ENCODE measurements at places on chromosomes 6 and 20. TPM values are rescaled to one million over a fixed set of nuclear protein-coding genes. Genes with fewer than 3 reads are reported as not detected.

The TBXT gene
- not detected for polyA plus RNA-seq

- H3K4me3 ChIP-seq: no peak overlapping the region
- H3K27ac ChIP-seq: no peak overlapping the region
- H3K4me1 ChIP-seq: peaks cover 33% of the 10 kb centered on the region
Measured at GRCh38 chr6:73513496-73513854, 7.4 kb downstream of the EEF1A1 start.

DNA sequence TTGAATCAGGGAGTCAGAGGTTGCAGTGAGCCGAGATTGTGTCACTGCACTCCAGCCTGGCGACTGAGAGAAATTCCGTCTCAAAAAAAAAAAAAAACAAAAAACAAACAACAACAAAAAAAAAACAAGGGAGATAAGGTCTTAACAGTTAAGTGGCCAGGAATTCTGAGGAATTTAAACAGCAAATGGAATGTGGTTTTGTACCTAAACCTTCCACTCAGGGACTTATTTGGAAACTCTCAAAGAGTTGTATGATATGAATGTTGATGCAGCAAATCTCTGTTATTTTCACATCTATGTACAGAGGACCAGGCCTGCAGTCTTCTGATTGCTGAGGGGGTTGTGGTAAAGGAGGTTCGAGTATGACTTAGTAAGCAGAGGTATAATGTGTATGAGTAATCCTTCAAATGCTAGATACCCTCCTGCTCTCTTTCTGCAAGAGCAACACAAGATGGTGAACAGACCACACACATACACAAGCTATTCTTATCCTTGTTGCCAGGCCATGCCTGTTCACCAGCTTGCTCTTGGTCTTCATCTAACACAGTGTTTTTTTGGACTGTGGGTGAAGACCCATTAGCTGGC is 174.9 kb upstream of the SCGN start:
- H3K36me3 ChIP-seq: no peaks in the 10 kb centered on the region
- DNase-seq: no peak
- no peak overlapping the region for H3K4me3 ChIP-seq
- H3K27me3 ChIP-seq: no peaks in the 10 kb centered on the region
- H3K27ac ChIP-seq: no peak overlapping the region

GRCh38 chr20:6566821-6567220 is 200.7 kb upstream of the BMP2 start:
- H3K27me3 ChIP-seq: no peaks in the 10 kb centered on the region
- no peak overlapping the region for H3K4me3 ChIP-seq
- DNase-seq: no peak

GRCh38 chr6:13615792-13616120 is 621 bp downstream of the NOL7 start:
- H3K4me1 ChIP-seq: peaks cover 42% of the 10 kb centered on the region
- H3K27me3 ChIP-seq: no peaks in the 10 kb centered on the region
- peak overlapping the region; percentile 77 for H3K4me3 ChIP-seq
- DNase-seq: peak; percentile 53
- peaks cover 38% of the 10 kb centered on the region for H3K36me3 ChIP-seq
- H3K27ac ChIP-seq: peak overlapping the region; percentile 91

GRCh38 chr6:155185544-155185943 is 78.3 kb upstream of the CLDN20 start:
- no peak overlapping the region for H3K27ac ChIP-seq
- peaks cover 7% of the 10 kb centered on the region for H3K4me1 ChIP-seq
- no peak for DNase-seq
- H3K27me3 ChIP-seq: no peaks in the 10 kb centered on the region
- no peaks in the 10 kb centered on the region for H3K36me3 ChIP-seq

The BMP7 gene
- polyA plus RNA-seq: 5.1 TPM

The ZSCAN23 gene
- polyA plus RNA-seq: 0.93 TPM

The UNC93A gene
- not detected for polyA plus RNA-seq

GRCh38 chr20:1434571-1435336 is 31.9 kb downstream of the NSFL1C start:
- no peaks in the 10 kb centered on the region for H3K4me1 ChIP-seq
- H3K4me3 ChIP-seq: no peak overlapping the region
- H3K27ac ChIP-seq: no peak overlapping the region
- H3K36me3 ChIP-seq: no peaks in the 10 kb centered on the region

GRCh38 chr20:6838181-6838826 is 70.8 kb downstream of the BMP2 start:
- DNase-seq: no peak
- no peak overlapping the region for H3K27ac ChIP-seq
- H3K36me3 ChIP-seq: no peaks in the 10 kb centered on the region
- no peak overlapping the region for H3K4me3 ChIP-seq
- no peaks in the 10 kb centered on the region for H3K27me3 ChIP-seq

GRCh38 chr20:62487561-62488354 is 12.0 kb upstream of the GATA5 start:
- no peaks in the 10 kb centered on the region for H3K27me3 ChIP-seq
- peaks cover 24% of the 10 kb centered on the region for H3K4me1 ChIP-seq
- H3K27ac ChIP-seq: no peak overlapping the region
- no peaks in the 10 kb centered on the region for H3K36me3 ChIP-seq
- no peak overlapping the region for H3K4me3 ChIP-seq

The SLPI gene
- polyA plus RNA-seq: 1.5 TPM

DNA sequence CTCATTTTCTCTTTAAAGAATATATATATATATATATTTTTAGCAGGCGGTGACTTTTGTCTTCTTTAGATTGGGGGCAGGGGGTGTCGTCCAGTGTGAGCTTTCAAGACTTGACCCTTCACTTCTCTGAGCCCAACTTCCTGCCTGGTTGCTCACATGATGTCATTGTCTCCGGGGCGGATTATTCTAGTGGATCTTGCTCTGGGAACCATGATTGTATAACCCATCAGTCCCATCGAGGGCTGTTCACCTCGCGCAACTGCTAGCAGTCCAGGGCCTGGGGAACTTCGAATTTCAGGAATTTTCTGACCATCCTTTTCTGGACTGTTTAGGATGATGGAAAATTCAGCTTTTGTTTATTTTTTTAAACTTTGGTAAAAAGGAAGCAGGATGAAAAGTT is 1.0 kb downstream of the IGF2R start:
- no peaks in the 10 kb centered on the region for H3K36me3 ChIP-seq
- peak overlapping the region; percentile 95 for H3K4me3 ChIP-seq
- H3K27me3 ChIP-seq: no peaks in the 10 kb centered on the region
- no peak for DNase-seq
- peaks cover 7% of the 10 kb centered on the region for H3K4me1 ChIP-seq
- H3K27ac ChIP-seq: peak overlapping the region; percentile 92

The PRSS16 gene
- not detected for polyA plus RNA-seq

DNA sequence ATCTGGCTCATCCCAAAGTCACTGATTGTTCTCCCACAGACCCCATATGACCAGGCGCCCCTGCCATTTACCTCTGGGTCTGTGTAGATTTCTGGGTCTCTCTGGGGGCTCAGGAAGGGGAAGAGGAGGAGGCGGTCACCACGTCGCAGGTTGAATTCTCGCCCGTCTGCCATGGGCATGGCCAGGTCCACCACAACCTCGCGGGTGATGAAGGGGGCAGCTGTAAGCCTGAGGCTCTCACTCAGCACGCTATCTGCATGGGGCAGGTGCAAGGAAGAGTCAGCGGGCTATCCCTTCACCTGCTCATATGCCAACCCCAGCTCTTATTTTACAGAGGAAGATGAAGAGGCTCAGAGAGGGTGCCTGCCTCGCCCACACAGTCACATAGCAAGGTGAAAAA is 30.5 kb upstream of the KCNB1 start:
- peaks cover 22% of the 10 kb centered on the region for H3K36me3 ChIP-seq
- no peak for DNase-seq
- H3K27me3 ChIP-seq: no peaks in the 10 kb centered on the region
- H3K4me1 ChIP-seq: peaks cover 16% of the 10 kb centered on the region
- no peak overlapping the region for H3K27ac ChIP-seq

DNA sequence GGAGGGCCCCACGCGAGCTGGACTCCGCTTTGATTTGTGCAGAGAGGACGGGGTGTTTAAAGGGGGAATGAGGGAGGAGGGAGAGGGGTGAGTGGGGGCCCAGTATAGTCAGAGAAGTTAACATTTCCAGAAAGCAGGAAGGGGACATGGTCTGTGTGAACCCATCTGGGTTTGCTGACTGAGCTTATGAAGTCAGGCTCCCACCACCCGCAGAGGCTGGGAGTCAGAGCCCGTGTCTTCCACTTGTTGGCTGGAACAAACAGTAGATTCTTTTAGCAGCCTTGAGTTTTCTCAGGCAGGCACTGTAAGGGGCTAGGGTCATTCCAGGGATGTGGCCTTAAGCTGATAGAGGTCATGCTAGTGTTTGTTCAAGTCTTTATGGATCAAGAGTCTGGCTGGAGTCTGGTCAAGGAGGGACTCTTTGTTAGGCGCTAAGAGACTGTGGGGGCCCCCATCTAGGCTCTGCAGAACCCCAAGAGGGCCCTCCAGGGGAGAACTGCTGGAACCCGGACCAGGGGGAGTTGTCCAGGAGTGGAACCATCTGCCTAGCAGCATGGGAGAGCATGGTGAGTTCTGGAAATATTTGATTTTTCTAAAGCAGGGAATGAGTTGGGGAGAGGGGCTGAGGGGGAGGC is 31.1 kb upstream of the FOXQ1 start:
- no peaks in the 10 kb centered on the region for H3K36me3 ChIP-seq
- no peak for DNase-seq
- H3K4me3 ChIP-seq: no peak overlapping the region
- no peaks in the 10 kb centered on the region for H3K27me3 ChIP-seq

The GLP1R gene
- polyA plus RNA-seq: 1.3 TPM

The TFAP2C gene
- not detected for polyA plus RNA-seq

DNA sequence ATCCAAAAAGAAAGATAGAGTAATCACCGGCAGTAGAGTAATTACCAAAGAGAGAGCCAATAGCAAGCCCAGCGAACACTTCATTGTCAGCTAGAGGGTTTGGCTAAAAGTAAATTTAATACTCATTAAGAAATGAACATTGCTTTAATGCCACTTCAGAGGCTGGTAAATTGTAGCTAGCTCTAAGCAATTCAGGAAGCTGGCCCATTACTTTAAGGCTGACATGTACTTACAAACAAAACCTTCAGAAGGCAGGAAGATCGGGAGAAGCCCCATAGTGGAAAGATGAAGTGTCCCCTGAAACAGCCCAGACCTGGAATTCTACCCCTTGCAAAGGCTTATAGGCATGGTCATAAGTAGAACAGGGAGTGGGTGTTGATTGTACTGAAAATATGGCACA is 396.6 kb upstream of the ID4 start:
- H3K27me3 ChIP-seq: no peaks in the 10 kb centered on the region
- DNase-seq: no peak
- no peak overlapping the region for H3K27ac ChIP-seq

DNA sequence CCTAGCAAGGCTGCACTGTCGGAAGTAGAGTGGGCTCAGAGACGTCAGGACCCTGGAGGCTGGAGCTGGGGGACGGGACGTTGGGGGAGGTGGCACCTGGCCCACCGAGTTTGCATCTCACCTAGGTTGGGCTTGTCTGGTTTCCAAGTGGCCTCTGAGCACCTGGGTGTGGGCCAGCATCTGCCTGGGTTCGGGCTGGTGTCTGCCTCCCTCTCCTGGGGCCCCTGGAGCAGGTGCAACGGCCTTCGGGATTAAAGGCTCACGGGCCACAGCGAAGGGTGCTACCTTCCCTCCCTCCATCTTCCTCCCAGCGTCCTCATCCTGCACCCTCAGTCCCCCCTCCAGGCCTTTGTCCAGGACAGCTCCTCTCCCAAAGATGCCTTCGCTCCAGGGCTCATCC is 6.0 kb downstream of the HRH3 start:
- no peak overlapping the region for H3K27ac ChIP-seq
- H3K36me3 ChIP-seq: no peaks in the 10 kb centered on the region
- H3K27me3 ChIP-seq: peaks cover 40% of the 10 kb centered on the region
- no peaks in the 10 kb centered on the region for H3K4me1 ChIP-seq
- no peak overlapping the region for H3K4me3 ChIP-seq

GRCh38 chr20:1165941-1166340 is 18.8 kb downstream of the TMEM74B start:
- peaks cover 74% of the 10 kb centered on the region for H3K36me3 ChIP-seq
- no peak for DNase-seq
- H3K4me3 ChIP-seq: no peak overlapping the region
- no peak overlapping the region for H3K27ac ChIP-seq

GRCh38 chr6:37030599-37030998 is 25.1 kb downstream of the FGD2 start:
- no peak overlapping the region for H3K4me3 ChIP-seq
- no peaks in the 10 kb centered on the region for H3K4me1 ChIP-seq
- H3K27ac ChIP-seq: no peak overlapping the region
- no peak for DNase-seq

The FERMT1 gene
- polyA plus RNA-seq: 0.06 TPM

GRCh38 chr20:4554346-4554745 is 167.4 kb upstream of the PRND start:
- no peaks in the 10 kb centered on the region for H3K4me1 ChIP-seq
- H3K4me3 ChIP-seq: no peak overlapping the region
- H3K27me3 ChIP-seq: no peaks in the 10 kb centered on the region
- DNase-seq: no peak
- no peaks in the 10 kb centered on the region for H3K36me3 ChIP-seq

DNA sequence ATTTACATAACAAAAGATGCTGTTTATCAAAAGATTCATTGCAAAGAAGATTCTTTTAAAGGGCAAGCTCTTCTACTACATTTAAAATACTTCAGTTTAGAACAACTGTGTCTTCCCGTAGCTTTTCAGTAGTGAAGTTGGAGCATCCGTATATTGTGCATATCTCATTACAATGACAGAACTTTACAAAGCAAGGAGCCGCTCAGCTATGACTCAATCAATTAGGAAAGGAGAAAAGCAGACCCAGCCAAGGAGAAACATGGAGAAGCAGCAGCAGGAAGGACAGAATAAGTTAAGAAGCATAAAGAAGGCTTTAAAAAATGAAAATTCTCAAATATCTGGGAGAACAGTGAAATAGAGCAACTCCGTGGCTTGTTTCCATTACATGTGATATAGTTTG is 132.6 kb upstream of the SMLR1 start:
- no peaks in the 10 kb centered on the region for H3K4me1 ChIP-seq
- H3K36me3 ChIP-seq: no peaks in the 10 kb centered on the region
- H3K4me3 ChIP-seq: no peak overlapping the region
- DNase-seq: no peak

The VGLL2 gene
- 0.23 TPM for polyA plus RNA-seq

- no peaks in the 10 kb centered on the region for H3K4me1 ChIP-seq
- DNase-seq: no peak
- H3K27ac ChIP-seq: no peak overlapping the region
- H3K4me3 ChIP-seq: no peak overlapping the region
- peaks cover 7% of the 10 kb centered on the region for H3K36me3 ChIP-seq
- H3K27me3 ChIP-seq: no peaks in the 10 kb centered on the region
Measured at GRCh38 chr6:127969701-127970100, 68.8 kb upstream of the THEMIS start.

DNA sequence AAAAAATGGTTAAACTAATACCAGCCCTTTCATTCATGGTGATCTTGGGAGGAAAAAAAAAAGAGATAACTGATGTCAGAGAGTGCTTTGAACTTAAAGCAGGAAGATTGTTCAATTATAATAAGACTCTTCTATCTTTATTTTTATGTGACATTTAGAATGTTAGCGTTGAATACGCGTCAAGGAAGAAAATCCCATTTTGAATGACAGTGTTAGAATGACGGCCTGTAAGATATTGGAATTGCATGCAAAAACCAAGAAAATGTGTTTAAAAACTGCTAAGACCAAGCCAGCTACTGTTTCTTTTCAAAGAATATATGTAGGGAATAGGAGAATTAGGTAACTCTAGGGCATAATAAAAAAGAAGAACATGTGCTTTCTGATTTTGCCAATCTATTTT is 123.0 kb downstream of the CARMIL1 start:
- H3K27me3 ChIP-seq: no peaks in the 10 kb centered on the region
- no peak overlapping the region for H3K4me3 ChIP-seq
- no peaks in the 10 kb centered on the region for H3K36me3 ChIP-seq
- no peak overlapping the region for H3K27ac ChIP-seq

The COL9A1 gene
- polyA plus RNA-seq: 0.27 TPM

GRCh38 chr20:36407199-36407733 is 101.1 kb downstream of the DLGAP4 start:
- H3K27ac ChIP-seq: no peak overlapping the region
- H3K4me3 ChIP-seq: no peak overlapping the region
- DNase-seq: no peak
- H3K27me3 ChIP-seq: no peaks in the 10 kb centered on the region

Data from heart left ventricle (tissue), 16 donors.